ENCODE measurements at places on chromosomes 5 and 9.
A peak's percentile ranks its signal among the peaks of the same experiment; 100 is the strongest.

DNA sequence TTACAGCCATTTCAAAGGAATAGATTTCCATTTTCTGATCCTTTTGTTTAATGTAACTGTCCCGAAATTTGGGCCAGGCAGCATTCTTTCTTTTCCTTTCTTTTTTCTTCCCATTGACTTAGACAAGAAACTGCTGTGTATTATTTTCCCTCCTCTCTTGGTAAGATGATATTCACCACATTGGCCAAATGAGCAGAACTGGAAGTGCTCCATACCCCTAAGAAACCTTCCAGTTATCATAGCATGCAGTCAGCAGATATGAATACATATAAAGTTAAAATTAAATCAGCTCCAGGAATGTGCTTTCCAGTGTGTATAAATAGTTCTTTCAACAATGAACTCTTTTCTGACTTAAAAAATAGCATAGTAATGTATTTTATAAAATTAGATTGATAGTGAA, 168.5 kb upstream of the GAS1 start:
- DNase-seq: no peak

GRCh38 chr9:123283048-123283408, 14.6 kb upstream of the STRBP start:
- DNase-seq: no peak

GRCh38 chr5:169850409-169850808, 129.9 kb downstream of the INSYN2B start:
- no peak for DNase-seq

GRCh38 chr9:117400171-117400570, 14.7 kb downstream of the ASTN2 start:
- no peak for DNase-seq

DNA sequence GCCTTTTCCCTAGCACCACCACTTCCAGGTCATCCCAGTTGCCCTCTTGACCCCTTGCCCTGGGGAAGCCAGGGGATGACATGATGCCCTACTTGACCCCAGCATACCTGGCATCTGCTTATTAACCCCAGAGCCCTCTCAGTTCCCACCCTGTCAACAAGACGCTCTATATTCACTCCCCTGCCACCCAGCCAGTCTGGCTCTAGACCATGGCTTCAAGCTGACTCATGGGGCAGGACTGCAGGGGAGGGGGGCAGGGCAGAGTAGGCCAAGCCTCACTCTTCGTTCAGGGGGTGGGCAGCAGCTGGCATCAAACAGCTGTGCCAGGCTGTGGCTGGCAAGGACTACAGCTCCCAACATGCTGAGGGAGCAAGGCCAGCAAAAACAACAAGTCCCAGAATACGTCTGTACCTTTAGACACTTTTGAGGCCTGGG, 5.3 kb downstream of the ATOSB start:
- no peak for DNase-seq

GRCh38 chr5:137760719-137761516, 6.8 kb upstream of the HNRNPA0 start:
- no peak for DNase-seq

- DNase-seq: no peak
Measured at GRCh38 chr5:56250011-56250410, 16.9 kb upstream of the ANKRD55 start.

GRCh38 chr5:1171340-1171941, 30.0 kb upstream of the SLC6A19 start:
- DNase-seq: no peak

DNA sequence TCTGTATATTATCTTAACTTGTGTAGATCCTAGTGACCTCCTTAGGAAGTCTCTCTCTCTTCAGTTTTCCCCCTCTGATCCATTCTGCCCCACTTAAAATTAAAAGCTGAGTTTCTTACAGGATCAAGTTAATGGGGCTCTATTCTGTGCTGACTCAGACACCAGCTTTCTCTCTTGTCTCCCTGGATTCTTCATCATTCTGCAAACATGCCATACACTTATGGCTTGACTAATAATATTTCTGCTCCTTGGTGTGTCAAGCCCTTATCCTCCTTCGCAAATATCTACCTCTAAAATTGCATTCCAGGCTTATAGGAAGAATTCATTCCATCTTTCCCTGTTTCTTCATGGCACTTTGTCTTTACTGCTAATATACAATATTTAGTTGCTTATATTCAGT, 18.1 kb downstream of the LRRC70 start:
- no peak for DNase-seq

GRCh38 chr9:95629585-95629984, 112.8 kb upstream of the PTCH1 start:
- DNase-seq: no peak

DNA sequence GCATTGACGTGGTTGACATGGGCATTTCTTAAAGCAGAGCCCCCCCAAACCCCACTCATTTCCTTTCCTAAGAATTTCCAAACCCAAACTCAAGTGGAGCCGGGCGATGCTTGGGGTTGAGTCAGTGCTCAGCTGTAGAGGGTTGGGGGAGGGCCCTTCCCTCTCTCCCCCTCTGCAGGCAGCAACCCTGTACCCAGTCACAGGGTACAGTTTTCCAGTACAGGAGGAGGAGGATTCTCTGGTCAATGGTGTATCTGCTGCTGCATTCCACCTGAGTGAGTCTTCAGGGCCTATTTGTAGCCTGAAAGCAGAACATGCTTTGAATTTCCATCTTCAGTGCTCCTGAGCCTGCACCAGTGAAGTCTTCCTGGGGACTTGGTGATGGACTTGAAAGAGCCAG, 55.8 kb downstream of the ENTREP1 start:
- DNase-seq: no peak

DNA sequence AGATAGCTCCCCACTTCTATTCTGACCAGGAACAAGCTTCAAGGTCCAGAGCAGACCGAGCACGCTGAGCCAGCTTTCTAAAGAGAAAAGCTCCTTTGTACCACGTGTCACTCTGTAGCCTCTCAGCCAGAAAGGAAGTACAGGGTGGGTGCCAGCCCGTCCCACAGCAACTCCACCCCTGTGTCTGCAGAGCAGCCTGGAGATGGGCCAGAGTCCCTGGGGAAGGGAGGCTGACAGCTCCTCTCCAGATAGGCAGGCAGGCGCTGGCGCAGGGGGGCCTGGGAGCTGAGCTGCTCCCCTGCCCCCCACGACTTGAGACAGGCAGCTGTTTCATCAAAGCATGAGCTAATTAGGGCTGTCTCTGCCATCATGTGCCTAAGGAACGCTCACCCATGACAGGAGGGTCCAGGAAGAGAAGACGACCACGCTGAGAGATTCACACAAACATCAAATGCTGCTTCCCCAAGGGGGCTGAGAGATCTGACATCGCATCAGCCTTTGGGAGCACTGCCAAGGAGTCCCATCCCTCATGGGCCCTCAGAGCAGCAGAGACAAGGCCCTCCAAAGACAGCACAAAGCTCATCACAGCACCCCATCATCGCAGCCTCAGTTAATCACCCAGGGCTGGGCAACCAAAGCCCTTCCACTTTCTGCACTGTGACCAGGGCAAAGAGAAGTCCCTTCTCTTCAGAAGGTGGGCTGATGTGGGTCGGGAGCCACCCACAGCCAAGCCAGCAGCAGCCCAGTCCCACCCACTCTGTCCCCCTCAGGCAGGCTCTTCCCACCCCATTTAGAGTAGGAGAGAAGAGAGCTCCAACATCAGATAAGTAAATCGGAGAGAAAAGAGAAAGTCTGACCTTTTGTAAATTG, 78.5 kb upstream of the LRRTM2 start:
- no peak for DNase-seq

- no peak for DNase-seq
Measured at GRCh38 chr5:160959804-160960203, 107.8 kb upstream of the ATP10B start.

GRCh38 chr5:15785531-15785981, 285.6 kb downstream of the FBXL7 start:
- no peak for DNase-seq

GRCh38 chr5:135135530-135136226, 101.7 kb upstream of the PITX1 start:
- DNase-seq: no peak

- no peak for DNase-seq
Measured at GRCh38 chr9:7467186-7467585, 332.4 kb downstream of the DMAC1 start.

- DNase-seq: no peak
Measured at GRCh38 chr5:167081561-167081960, 1209.9 kb upstream of the WWC1 start.

DNA sequence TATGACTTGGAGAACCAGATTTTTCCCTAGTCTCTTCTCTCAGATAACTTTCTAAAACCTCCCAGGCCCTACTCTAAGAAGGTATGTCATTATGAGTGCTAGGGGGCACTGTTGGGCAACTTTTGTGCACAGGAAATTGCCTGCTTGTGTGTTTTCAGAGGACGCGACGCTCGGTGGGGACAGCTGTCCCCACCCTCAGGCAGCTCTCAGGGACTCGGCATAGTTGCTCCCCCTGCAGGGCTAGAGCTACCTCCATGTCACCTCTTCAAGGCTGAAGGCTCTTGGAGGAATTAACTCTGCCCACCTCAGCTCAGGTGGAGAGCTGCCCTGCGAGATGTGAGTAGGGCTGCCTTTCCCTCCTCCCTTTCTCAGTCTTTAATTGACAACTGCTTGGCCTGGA, 10.2 kb upstream of the TIFAB start:
- DNase-seq: peak; percentile 83

DNA sequence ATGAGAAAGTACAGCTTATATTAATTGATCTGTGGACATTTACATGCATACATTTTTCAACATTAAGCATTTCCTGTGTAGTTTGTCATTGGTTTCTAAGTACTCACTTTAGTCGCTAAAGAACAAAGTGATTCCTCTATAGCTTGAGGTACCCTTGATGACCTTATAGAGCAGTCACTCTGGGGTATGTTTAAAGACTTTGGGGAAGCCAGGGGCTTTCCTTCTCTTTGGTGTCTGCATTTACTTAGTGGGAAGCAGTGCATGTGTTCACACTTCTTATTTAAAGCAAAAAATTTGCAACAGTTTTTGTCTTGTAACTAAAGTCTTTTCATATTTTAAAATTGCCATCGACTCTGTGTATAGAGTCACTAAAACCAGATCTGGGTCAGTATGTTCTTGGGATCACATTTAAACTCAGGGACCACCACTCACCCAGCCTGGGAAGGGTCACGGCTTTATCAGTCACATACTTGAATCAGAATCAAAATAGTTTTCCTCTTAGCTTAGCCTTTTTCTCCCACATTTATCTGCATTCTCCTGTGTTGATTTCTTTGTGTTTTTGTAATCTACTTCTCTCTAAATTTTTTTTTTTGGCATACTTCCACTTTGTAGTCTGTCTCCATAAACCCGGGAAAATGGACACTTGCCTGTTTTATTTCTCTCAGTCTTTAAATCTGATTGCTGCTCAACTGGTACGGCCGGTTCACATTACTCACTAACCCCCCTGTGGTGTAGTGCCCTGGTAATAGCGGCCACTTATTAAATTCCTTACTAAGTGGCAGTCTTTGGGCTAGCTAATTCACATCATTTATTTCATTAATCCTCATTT, 143.9 kb upstream of the FBN2 start:
- peak; percentile 27 for DNase-seq

DNA sequence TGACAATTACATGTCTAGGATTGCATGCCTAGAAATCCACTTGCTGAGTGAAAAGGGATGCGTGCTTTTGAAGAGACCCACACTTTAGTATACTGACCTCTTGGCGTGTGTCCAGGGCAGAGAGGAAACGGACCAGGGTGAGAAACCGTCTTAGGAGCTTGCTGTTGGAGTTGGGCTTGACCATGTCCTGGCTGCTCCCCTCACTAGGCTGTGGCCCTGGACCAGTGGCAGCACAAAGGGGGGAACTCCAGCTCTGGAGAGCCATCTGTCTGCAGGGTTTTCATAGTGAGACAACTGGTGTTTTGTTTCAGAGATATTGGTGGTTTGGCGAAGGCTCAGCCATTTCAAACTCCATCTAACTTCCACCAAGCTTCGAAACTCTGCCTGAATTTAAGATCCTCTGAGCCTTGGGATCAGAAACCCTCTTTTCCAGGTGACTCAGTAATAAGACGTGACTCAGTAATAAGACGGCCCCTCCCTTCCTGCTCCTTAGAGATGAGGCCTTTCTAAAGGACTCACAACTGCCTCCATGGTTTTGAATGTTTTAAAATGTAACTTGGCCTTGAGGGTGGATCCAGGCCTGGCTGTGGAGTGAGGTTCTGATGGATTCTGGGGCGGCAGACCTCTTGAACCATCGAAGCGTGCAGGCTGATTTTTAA, 165.8 kb downstream of the MELK start:
- DNase-seq: no peak

- DNase-seq: peak; percentile 93
Measured at GRCh38 chr5:174532455-174533453, 191.6 kb upstream of the MSX2 start.

- no peak for DNase-seq
Measured at GRCh38 chr5:136605638-136606037, 240.3 kb upstream of the TRPC7 start.

- no peak for DNase-seq
Measured at GRCh38 chr5:108451269-108451668, 69.4 kb upstream of the FBXL17 start.

- DNase-seq: no peak
Measured at GRCh38 chr5:82074950-82075349, 103.1 kb downstream of the ATG10 start.

GRCh38 chr9:14766299-14766698, 43.8 kb upstream of the CER1 start:
- DNase-seq: no peak

GRCh38 chr5:28391277-28391676, 1352.9 kb upstream of the CDH9 start:
- DNase-seq: no peak

DNA sequence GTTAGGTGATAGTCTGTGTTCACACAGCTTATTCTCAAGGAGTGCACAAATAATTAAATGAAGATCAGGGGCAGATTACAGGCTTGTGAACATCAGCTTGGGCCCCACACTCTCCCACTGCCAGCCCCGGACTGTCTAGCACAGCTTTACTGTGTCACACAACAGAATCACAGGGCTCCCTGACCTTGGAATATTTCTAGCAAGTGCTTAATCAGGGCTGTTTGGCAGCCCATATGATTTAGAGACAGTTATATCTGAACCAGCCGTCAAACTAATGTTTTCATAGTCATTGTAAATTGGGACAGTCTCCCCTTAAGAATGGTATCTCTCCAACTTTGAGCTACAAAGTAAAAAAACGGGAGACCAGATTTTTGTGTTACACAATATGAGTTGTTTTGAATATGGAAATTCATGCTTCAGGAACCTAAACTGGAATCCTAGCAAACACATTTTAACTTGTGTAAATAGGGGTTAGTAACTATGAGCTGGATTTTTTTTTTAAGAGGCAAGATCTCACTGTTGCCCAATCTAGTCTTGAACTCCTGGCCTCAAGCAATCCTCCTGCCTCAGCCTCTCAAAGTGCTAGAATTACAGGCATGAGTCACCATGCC, 517.6 kb downstream of the BNC2 start:
- no peak for DNase-seq

Data from HEK293T (cell line).